ENCODE measurements at places on chromosomes 2 and 18.

- DNase-seq: no peak
Observed at GRCh38 chr2:95379371-95379831, 23.1 kb upstream of the FAHD2A start.

GRCh38 chr2:125745514-125745913 lies 910.4 kb upstream of the GYPC start:
- DNase-seq: peak; percentile 26

DNA sequence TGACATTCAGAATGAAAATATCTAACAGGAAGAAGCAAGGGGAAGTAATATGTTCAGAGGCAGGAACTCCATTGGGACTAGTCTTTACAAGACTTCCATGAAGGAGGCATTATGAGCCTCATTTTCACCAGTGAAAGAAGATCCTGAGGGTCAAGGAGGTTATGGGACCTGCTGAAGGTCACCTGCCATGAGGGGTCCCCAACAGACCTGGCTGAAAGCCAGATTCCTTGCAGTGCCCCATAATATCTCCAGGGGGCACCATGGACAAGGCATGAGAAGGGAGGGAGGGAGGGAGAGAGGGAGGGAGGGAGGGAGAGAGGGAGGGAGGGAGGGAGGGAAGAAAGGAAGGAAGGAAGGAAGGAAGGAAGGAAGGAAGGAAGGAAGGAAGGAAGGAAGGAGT lies 27.9 kb downstream of the XDH start:
- DNase-seq: no peak

- no peak for DNase-seq
Observed at GRCh38 chr2:219483451-219484342, 15.0 kb upstream of the GMPPA start.

- no peak for DNase-seq
Observed at GRCh38 chr2:16103614-16104314, 163.4 kb downstream of the MYCN start.

DNA sequence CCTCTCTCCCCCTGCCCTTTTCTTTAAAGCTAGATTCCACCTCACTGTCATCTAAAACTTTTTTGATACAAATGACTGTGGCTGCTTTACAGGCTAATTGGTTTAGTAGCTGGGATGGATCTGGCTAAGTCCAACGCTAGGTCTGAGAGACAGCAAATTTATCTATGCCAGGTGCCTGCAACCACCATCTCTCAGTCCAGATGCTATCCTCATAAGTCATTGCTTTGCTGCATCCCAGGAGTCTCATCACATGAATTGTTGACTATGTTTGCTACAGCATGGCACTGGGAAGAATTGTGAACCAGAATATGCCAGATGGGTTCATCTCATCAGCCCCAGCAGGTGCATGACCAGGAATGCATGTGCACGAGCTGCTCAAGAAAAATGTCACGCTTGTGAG lies 100.0 kb upstream of the PID1 start:
- no peak for DNase-seq

GRCh38 chr2:96116879-96117533 lies 635 bp upstream of the ADRA2B start:
- peak; percentile 30 for DNase-seq

DNA sequence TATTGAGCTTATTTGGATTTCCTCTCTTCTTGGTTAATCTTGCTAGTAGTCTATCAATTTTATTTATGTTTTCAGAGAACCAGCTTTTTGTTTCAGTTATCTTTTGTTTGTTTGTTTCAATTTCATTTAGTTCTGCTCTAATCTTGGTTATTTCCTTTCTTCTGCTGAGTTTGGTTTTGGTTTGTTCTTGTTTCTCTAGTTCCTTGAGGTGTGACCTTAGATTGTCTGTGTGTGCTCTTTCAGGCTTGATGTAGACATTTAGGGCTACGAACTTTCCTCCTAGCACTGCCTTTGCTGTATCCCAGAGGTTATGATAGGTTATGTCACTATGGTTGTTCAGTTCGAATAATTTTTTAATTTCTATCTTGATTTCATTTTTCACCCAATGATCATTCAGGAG lies 141.6 kb downstream of the ZNF236 start:
- DNase-seq: no peak

GRCh38 chr2:54579061-54579681 lies 123.0 kb downstream of the SPTBN1 start:
- DNase-seq: no peak

DNA sequence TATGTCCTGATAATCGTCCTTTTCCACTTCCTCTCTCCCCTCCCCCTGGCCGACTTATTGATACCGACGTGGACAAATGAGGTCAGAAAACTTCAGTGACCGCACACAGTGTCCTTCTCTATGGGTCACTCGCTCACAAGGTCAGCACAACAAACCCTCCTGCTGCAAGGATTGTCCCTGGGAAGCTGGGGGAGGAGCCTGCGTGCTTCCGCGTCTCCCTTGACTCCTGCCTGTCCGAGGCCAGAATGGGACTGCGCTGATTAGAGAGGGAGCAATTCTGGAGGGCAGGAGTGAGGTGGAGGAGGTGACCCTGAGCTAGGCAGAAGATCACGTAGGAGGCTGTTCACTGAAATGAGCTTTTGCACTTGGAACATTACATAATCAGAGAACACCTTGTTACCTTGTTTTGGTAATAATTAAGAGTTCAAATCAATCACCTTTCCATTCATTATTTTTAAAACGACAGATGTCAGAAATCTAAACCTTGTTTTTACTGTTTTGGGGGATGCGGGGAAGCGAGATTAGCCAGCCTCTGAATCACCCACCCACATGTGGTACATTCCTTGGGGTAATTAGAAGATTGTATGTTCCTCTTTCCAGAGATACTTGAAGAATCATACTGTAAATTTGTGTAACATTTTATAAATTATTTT lies 70.6 kb downstream of the CTAGE1 start:
- peak; percentile 81 for DNase-seq

GRCh38 chr2:176553685-176554100 lies 284.5 kb downstream of the MTX2 start:
- peak; percentile 61 for DNase-seq

DNA sequence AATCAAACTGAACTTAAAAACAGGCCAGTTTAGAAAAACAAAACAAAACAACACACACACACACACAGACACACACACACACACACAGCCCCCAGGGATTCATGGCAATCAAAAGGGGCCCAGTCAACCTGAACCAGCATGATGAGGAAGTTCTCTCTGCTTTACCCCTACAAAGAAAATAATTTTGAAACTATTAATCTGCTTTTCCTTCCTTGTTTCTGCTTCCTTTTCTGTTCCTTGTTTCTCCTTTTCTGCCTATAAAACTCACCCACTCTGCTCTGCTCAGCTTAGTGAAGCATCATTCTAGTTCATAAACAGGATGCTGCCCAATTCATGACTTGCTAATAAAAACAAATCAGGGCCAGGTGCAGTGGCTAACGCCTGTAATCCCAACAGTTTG lies 203.1 kb downstream of the RAB3GAP1 start:
- DNase-seq: no peak

GRCh38 chr2:203711399-203711798 lies 5.0 kb downstream of the CD28 start:
- no peak for DNase-seq

GRCh38 chr18:75129717-75130477 lies 79.0 kb downstream of the PTGR3 start:
- DNase-seq: no peak

- DNase-seq: no peak
Observed at GRCh38 chr2:191255756-191256312, 10.6 kb downstream of the MYO1B start.

All from heart right ventricle (tissue), 16 donors.